ENCODE measurements at places on chromosomes 13 and 19.

GRCh38 chr19:15072930-15073647, 8.9 kb upstream of the OR1I1 start:
- DNase-seq, result no peak

GRCh38 chr13:98310485-98311199, 133.6 kb upstream of the RNF113B start:
- DNase-seq, result peak; percentile 11

DNA sequence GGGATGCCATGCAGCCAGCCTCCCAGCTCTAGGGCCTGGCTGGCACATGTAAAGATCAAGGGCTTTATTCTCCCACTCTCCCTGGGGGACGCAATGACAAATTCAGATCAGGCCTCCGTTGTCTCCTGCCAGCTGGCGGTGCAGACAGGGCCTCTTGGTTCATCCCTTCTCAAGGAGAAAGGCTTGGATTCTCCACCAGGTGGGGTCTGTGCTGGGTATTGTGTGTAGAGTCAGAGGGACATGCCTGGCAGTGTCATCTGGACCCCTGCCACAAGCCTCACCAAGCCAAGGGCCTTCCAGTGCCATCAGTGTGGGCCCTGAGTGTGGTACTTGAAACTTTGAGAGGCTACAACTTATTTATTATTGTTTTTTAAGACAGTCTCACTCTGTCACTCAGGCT, 8.4 kb upstream of the PTPRS start:
- no peak for DNase-seq

DNA sequence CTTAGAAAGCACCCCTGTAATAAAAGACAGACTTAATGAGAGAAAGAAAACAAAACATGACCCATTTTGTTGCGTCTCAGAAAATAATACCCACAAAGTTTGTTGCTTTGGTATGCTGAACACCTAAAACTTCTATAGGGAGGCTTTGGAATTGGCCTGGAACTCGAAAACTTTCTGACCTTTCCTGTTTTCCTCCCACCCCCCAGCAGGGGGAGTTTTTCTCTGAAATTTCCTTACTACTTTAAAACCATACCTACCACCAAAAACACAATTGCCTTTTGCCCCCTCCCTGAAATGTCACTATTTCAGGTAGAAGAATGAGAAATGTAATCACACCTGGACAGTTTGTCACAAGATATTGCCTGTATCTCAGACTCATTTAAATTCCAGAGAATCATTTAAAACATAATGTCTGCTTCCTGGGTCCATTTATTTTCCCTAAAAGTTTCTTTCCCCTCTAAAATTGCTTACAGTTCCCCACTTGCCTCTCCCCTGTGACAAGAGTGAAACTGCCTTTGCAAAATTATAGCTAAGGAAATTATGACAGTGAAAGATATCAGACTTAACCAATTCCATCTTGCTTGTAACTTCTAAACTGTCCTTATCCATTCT, 2700.2 kb downstream of the PCDH9 start:
- no peak for DNase-seq

DNA sequence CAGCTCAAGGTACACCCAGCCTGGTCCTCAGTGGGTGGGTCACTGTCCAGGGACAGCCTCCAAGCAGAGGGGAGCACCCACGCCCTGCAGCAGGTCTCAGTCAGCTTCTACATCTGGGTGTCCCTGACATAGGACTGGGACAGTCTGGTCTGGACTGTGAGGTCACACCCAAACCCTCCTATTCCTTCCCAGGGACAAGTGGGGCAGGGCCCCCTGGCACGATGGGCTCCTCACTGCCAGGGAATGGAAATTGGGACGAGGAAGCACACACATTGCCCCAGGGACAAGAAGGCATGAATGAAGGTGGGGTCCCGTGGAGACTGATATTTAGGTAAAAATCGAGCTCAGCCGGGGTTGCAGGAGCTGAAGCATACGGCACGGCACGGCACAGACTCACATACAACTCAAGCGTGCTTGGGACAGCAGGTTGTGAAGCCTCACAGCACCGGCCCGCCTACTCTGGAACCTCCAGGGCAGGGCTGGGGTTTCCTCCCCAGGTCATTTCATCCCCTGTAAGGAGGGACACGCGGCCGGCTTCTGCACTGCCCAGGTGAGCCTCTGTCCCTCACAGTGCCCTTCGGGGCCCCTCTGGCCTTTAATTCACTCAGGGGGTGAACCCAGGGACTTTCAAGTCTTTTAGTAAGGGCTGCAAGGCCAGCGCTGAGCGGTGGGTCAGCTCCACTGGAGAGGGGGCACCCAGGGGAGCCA, 3.5 kb downstream of the PNMA8B start:
- DNase-seq, result no peak

DNA sequence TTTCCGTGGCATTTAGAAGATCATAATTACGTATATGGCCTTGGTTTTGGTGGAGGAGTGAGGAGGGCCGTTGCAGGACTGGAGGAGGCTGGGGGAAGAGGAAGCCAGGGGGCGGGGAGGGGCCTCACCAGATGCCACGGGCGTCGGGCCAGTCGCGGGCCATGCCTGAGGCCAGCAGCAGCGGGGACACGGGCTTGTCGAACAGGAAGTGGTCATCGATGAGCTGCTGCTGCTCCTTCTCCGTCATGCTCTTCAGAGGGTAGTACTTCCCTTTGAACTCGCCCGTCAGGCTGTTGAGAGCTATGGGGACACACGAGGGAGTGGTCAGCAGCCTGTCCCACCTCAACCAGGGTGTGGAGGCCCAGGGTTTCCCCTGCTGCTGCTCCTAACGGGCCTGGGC, 11.1 kb downstream of the CKM start:
- DNase-seq, result no peak

DNA sequence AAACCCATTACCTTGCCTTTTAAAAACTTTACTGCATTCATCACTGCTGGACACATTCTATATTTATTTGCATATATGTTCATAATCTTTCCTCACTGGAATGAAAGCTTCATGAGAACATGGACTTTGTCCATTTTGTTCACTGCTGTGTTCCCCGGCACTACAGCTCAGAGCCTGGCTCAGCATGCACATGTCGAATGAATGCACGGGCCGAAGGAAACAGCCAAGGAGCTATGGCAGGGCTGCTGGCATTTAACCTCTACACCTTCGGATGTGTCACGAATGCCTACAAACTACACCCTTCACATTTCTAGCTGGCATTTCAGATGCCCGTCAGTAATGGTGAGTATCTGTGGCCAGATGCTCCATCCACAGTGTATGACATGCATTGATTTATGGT, 7.6 kb downstream of the MTIF3 start:
- DNase-seq, result no peak

- DNase-seq, result no peak
Measured at GRCh38 chr19:28297586-28298157, 915.3 kb downstream of the UQCRFS1 start.

GRCh38 chr19:38318660-38319059, 985 bp upstream of the KCNK6 start:
- DNase-seq, result peak; percentile 50

All from endothelial cell of umbilical vein (primary cell).